Endothelial cell of umbilical vein (primary cell): ENCODE measurements at places on chromosomes 2 and 18. TPM values are rescaled to one million over a fixed set of nuclear protein-coding genes. Genes with fewer than 3 reads are reported as not detected.

DNA sequence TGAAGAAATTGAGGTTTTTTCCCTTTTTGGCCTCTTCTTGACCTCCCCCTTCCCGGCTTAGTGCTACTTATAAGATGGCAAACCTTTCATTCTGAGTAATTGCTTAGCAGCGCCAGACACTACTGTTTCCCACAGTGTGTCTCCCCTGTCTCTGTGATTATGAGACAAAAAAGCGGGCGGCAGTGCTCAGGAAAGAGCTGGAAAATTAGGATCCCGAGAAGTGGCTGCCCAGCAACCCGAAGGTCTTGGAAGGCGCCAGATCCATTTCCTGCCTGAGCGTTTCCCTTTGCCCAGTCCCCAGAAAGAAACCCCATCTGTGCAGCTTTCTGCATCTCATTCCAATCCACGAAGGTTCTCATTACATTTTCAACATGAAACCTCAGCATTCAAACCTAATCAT, 191.9 kb upstream of the APCDD1 start:
- no peak for DNase-seq

GRCh38 chr2:235859651-235860050, 308.5 kb downstream of the GBX2 start:
- peak; percentile 82 for DNase-seq

DNA sequence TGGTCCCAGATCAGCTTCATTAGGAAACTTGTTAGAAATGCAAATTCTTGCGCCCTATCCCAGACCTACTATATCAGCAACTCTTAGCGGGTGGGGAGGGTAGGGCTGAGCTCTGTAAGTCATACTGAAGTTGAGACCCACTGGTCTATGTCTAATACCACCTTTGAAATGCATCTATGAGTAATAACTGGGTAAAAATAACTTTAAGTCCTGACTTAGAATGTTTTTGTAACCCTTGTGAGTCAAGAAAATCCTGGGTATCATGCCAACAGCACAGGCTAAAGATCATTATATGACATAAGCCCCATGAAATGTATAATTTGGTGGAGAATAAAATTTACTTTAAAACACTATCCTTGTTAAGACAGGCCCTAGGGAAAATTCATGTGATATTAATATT, 41.4 kb downstream of the PRKD3 start:
- peak; percentile 80 for DNase-seq

GRCh38 chr2:17422061-17422460, 96.2 kb downstream of the RAD51AP2 start:
- no peak for DNase-seq

DNA sequence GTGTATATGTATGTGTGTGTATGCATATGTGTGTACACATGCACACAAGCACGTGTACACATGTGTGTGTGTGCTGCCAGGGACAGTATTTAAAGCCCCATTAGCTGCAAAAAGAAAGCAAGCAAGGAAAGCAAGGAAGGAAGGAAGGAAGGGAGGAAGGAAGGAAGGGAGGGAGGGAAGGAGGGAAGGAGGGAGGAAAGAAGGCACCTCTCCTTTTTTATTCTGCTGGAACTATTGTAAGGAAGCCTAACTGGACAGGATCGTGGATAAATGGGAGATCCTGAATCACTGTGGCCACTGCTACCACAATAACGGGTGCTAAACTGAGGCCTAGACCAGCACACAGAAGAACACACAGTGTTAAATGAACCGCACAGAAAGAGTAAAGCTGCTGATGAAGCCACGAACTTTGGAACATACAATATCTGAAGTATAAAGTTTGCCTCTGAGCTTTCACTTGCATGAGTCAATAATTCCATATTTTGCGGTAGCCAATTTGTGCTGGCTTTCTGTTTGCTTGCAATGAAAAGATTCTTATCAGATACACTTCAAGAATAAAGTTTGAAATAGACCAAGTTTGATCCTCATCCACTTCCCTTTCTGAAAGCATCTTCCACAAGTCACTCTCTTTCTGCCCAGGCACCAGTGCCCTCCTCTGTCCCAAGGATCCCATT, 15.5 kb downstream of the CACNB4 start:
- DNase-seq, result no peak

The ANKRD30B gene
- total RNA-seq, result not detected in 2 replicates
